ENCODE measurements at places on chromosomes 5 and 9. TPM values are rescaled to one million over a fixed set of nuclear protein-coding genes. Genes with fewer than 3 reads are reported as not detected.

GRCh38 chr5:17178373-17178675, 39.1 kb upstream of the BASP1 start:
- peak; percentile 73 for DNase-seq
- H3K4me1 ChIP-seq: peaks cover 15% of the 10 kb centered on the region
- no peaks in the 10 kb centered on the region for H3K27me3 ChIP-seq
- H3K36me3 ChIP-seq: no peaks in the 10 kb centered on the region
- H3K27ac ChIP-seq: no peak overlapping the region
- H3K4me3 ChIP-seq: no peak overlapping the region

GRCh38 chr5:143977891-143978461, 166.0 kb downstream of the HMHB1 start:
- no peak overlapping the region for H3K4me3 ChIP-seq
- no peak overlapping the region for H3K27ac ChIP-seq
- H3K4me1 ChIP-seq: peaks cover 5% of the 10 kb centered on the region
- DNase-seq: peak; percentile 32
- H3K27me3 ChIP-seq: no peaks in the 10 kb centered on the region

DNA sequence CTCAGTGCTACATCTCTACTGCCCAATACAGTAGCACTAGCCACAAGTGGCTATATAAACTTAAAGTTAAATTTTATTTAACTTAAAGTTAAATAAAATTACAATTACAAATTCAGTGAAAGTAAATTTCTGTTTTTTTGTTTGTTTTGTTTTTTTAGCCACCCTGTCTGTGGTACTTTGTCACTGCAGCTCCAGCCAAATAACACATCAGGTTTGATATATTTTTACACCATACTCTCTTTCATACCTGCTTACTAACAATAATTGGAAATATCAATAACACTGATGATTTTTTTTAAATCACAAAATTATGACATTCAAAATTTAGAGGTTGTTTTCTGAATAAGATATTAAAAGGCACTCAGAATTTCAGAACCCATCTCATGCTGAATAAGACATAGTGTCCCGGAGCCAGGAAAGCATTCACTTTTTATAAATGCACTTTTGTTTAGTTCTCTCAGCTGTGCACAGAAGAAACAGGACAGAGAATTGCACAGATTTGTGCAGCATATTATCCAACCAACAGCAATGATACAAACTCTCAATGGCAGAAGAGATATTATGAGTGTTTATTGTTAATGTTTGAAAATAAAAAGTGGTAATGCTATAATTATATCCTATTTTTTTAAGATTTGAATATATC, 92.6 kb downstream of the EDIL3 start:
- H3K4me3 ChIP-seq: no peak overlapping the region
- no peaks in the 10 kb centered on the region for H3K36me3 ChIP-seq
- H3K27ac ChIP-seq: no peak overlapping the region
- H3K27me3 ChIP-seq: no peaks in the 10 kb centered on the region

- no peak overlapping the region for H3K27ac ChIP-seq
- H3K27me3 ChIP-seq: no peaks in the 10 kb centered on the region
- H3K4me1 ChIP-seq: peaks cover 6% of the 10 kb centered on the region
- no peak for DNase-seq
- no peak overlapping the region for H3K4me3 ChIP-seq
Measured at GRCh38 chr5:157331807-157332206, 65.9 kb downstream of the CYFIP2 start.

DNA sequence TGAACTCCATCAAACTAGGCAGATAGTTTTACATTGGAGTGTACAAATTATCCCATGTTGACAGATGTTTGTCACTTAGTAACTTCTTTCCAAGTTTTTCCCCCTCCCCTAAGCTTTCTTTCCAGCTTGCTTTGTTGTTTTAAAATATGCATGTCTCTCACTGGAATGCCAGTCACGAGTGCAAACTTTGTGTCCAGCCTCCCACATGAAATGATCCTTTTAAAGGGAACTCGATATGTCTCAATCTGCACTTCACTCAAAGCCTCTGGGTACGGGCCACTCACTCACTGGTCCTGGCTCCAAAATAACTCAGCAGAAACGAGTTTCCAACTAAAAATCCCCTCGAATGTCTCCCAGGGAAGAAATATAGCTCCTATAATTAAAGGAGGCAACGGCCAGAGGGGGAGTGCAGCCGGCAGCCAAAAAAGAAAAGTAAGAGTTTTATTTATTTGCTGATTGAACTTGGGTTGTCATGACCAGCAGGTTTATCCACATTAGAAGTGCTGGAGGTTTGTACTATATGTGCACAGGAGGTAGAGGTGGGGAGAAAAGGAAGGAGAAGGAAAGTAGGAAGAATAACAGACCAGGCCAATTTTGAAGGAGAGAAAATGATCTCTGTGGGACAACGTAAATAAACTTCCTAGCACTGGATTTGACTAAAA, 17.5 kb downstream of the NR2F1 start:
- peaks cover 61% of the 10 kb centered on the region for H3K4me1 ChIP-seq
- H3K36me3 ChIP-seq: no peaks in the 10 kb centered on the region
- H3K27ac ChIP-seq: peak overlapping the region; percentile 78
- peak overlapping the region; percentile 37 for H3K4me3 ChIP-seq

DNA sequence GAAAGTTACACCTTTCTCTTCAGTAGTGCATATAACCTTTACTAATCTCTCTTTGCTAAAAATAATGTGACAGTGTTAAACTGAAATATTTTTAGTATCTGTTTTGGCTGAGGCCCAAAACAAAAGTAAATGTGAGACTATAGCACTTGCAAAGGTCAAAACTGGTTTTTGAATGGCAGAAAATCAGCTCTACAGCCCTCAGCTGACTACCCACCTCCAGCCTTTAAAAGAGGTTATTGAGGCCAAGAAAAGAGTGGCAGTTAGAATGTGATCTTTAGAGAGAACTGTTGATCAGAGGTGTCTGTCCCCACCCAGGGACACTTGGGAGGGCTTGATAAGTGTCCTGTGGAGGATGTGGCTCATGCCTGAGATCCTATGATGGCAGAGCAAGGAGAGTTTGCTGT, 30.9 kb downstream of the PRKACG start:
- no peaks in the 10 kb centered on the region for H3K36me3 ChIP-seq
- no peaks in the 10 kb centered on the region for H3K4me1 ChIP-seq
- H3K27me3 ChIP-seq: no peaks in the 10 kb centered on the region

DNA sequence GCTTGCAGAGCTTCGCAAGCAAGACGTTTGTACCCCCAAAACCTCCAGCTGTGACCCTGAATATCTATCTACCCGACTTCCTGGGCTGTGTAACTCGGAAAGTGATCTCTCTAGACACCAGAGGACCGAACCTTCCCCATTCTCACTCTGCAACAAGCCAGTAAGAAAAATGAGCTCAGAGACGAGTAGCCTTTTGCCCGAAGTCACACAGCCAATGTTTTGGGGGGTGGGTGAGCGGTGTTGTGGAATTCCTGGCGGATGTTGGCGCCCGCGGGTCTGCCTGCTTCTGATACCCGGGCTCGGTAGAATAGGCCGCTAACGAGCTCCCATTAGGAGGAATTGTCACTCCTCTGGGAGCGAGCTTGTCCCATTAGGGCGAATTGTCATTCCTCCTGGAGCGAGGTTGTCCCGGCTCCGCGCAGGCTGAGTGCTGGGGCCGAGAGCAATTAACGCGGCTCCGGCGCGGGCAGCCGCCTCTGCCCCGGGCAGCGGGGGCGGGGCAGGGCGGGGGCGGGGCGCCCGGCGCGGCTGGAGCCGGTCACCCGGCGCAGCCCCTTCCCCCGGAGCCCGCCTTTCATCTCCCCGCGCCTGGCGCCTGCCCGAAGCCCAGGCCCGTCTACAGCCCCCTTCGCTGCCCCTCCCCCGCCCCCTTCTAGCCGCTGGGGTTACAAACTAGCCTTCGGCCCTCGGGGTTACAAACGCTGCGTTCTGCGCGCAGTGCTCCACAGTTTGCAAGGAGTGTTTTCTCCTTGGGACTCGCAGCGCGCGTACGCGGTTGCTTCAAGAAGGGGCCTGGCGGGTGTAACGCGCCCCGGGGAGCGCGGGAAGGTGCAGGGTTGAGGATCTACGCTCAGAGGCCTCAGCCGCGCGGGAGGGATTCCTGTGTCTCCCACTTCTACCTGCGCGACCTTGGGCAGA, 3.5 kb upstream of the MSX2 start:
- DNase-seq: no peak
- H3K27me3 ChIP-seq: peaks cover 73% of the 10 kb centered on the region
- H3K36me3 ChIP-seq: no peaks in the 10 kb centered on the region
- peak overlapping the region; percentile 32 for H3K4me3 ChIP-seq
- H3K4me1 ChIP-seq: peaks cover 12% of the 10 kb centered on the region

GRCh38 chr5:117088176-117088575, 513.6 kb upstream of the SEMA6A start:
- H3K4me1 ChIP-seq: no peaks in the 10 kb centered on the region
- H3K27me3 ChIP-seq: no peaks in the 10 kb centered on the region
- no peak for DNase-seq
- no peak overlapping the region for H3K27ac ChIP-seq

DNA sequence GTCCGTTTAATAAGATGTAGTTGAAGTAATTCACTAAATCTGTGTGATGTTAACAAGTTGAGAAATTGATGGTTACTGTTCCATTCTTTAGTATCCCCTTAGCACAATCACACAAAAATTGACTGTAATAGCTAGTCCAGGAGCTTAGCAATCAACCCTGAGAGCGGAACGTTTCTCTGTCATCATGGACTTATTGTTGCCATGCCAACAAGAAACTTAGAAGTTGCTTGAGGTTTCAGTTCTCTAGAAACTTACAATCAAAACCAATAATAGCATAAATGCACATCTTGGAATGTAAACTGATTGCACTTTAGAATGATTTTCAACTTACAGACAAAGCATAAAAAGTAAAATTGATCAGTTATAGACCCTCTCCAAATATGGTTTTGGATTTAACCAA, 125.4 kb upstream of the ANKH start:
- no peak overlapping the region for H3K27ac ChIP-seq
- H3K4me1 ChIP-seq: no peaks in the 10 kb centered on the region
- no peaks in the 10 kb centered on the region for H3K36me3 ChIP-seq

- no peak overlapping the region for H3K4me3 ChIP-seq
- no peak overlapping the region for H3K27ac ChIP-seq
- no peaks in the 10 kb centered on the region for H3K36me3 ChIP-seq
- H3K4me1 ChIP-seq: no peaks in the 10 kb centered on the region
Measured at GRCh38 chr9:68619636-68620035, 79.0 kb upstream of the TMEM252 start.

DNA sequence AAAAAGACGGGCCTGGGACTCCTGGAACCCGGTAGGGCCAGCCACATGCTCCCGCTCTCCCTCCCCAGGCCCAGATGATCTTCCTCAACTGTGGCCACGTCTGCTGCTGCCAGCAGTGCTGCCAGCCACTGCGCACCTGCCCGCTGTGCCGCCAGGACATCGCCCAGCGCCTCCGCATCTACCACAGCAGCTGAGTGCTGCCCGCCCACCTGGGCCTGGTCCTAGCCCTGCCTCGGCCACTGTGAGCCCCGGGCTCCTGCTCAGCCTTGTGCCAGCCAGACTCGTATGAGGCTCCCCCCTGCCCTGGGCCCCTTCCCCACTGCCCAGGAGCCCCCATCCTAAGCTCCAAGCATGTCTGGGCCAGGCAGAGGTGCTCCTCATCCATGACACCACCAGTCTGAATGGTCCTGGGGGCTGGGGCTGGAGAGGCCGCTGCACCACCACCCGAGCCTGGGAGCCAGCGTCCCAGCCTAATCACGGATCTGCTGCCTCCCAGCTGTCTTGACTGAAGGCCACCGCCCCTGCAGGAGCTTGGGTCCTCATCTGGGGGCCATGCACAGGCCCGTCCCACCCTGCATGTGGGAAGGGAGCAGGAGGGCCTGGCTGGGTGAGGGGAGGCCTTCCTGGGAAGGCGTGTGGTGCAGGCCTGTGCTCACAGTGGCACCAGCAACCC, 51.5 kb downstream of the LRSAM1 start:
- H3K27ac ChIP-seq: no peak overlapping the region
- H3K36me3 ChIP-seq: peaks cover 5% of the 10 kb centered on the region
- DNase-seq: no peak
- H3K4me1 ChIP-seq: peaks cover 32% of the 10 kb centered on the region

DNA sequence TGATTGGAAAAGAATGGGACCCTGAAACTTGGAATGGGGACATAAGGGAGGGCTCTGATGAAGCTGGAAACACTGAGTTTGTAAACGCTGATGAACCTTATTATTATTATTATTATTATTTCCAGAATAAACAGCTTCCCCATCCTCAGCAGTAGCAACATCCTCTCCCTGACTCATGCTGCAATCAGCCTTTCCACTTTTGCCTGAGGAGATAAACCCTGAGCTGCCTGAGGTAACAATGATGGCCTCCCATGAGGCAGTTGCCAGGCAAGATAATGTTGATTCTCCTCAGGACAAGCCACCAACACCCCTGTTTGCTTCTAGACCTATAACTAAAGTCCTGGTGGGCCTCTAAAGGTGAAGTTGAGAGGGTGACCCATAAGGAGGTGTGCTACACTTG, 139.2 kb upstream of the ATP10B start:
- no peak for DNase-seq
- no peaks in the 10 kb centered on the region for H3K36me3 ChIP-seq

DNA sequence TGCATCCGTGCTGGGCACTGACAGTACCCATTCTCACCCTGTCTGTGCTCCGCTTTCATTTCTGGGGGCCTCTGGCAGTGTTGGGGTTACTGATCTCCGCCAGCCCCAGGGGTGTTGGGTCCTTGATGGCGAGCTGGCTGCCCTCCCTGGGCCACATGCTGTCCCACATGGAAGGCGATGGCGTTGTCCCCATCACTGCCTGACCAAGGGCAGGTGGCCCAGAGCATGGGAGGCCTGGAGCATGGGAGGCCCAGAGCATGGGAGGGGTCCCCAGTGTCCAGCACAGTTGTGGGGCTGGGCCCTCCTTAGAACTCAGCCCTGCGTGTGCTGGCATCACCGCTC, 50.9 kb downstream of the RXRA start:
- H3K27me3 ChIP-seq: no peaks in the 10 kb centered on the region
- DNase-seq: no peak
- no peak overlapping the region for H3K27ac ChIP-seq

DNA sequence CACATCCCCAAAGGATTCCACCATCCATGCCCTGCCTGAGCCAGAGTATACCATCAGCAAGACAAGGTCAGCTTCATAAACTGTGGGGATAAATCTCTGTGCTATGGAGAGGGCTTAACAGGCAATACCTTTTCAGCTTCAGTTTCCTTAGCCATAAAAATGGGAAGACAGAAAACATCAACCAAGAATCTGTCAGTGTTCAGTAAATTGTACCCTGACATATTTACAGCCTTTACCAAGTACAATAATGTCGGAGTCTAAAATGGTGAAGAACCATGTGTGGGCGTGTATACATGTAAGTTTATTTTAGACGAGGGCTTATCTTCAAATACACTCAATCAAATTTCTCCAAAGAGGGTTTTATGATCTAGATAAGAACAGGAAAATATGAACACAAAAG, 94.7 kb downstream of the ELAVL2 start:
- no peaks in the 10 kb centered on the region for H3K36me3 ChIP-seq
- no peak for DNase-seq

The AQP7 gene
- total RNA-seq: 1.9 TPM

The KCNMB1 gene
- 0.14 TPM for total RNA-seq

The LRRC19 gene
- total RNA-seq: not detected

The CYSRT1 gene
- 1.3 TPM for total RNA-seq

The GADD45G gene
- total RNA-seq: 3.5 TPM

The AOPEP gene
- 73.2 TPM for total RNA-seq
